LNCaP clone FGC (cell line): ENCODE measurements at places on chromosomes 13 and 19.

DNA sequence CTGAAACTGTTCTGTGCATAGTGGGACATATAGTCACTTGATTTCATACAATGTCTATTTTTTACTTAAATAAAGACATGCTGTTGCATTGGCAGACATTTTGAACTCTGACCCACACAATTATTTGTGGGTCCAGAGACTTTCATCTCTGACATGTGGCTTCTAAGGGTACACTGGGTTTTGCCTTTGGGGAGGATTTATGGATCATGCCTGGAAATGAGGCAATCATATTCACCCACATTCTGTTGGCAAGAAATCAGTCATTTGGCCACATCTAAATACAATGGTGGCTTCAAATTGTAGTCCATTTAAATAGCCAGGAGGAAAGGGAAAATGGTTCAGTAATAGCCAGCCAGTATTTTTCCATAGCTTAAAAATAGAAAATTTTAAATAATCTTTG is 238.3 kb upstream of the KLF12 start:
- no peak for DNase-seq

- DNase-seq = no peak
These were observed 48.3 kb upstream of the URI1 start for GRCh38 chr19:29893606-29894284.

DNA sequence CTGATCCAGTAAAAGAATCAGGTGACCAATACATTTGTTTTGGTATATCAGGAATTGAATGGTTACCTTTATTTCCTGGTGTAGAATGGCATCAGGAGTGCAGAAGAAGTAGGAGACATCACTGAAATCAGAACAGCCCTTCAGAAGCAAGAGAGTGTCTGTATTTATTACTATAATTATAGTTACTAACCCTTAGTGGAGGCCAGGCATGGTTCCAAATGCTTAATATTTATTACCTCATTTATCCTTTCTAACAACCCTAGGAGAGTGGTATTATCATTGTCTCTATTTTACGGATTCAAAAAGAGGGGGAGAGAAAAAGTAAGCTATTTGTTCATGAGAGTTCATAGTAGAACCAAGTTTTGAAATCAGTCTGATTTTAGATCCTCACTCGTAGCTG is 1292.9 kb downstream of the PCDH9 start:
- no peak for DNase-seq

DNA sequence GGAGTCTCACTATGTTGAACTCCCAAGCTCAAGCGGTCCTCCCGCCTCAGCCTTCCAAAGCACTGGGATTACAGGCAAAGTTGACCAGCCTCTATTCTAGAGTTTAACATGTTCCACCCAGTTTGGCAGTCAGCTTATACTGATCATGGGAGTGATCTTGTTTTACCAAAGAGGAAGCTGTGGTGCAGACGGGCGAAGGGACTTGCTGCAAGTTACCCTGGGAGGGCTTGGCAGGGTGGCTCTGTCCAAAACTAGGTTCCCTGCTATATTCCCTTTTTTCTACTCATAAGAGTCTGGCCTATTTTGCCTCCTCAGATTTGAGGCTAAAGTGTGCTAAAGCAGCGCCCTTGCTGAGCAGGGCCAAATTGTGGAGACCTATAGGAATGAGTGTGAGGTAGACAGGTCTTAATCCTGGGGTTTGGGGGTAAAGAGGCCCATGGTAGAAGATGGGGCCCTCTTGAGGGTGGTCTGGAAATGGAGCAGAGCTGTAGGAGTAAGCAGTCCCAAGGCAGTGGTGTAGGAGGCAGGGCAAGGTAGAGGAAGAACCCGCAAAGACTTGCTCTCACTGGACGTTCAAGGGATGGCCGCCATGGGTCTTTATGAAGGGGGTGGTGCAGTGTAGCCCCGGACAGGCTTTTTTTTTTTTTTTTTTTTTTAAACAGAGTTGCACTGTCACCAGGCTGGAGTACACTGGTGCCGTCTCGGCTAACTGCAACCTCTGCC is 3.3 kb downstream of the RPS19 start:
- no peak for DNase-seq

DNA sequence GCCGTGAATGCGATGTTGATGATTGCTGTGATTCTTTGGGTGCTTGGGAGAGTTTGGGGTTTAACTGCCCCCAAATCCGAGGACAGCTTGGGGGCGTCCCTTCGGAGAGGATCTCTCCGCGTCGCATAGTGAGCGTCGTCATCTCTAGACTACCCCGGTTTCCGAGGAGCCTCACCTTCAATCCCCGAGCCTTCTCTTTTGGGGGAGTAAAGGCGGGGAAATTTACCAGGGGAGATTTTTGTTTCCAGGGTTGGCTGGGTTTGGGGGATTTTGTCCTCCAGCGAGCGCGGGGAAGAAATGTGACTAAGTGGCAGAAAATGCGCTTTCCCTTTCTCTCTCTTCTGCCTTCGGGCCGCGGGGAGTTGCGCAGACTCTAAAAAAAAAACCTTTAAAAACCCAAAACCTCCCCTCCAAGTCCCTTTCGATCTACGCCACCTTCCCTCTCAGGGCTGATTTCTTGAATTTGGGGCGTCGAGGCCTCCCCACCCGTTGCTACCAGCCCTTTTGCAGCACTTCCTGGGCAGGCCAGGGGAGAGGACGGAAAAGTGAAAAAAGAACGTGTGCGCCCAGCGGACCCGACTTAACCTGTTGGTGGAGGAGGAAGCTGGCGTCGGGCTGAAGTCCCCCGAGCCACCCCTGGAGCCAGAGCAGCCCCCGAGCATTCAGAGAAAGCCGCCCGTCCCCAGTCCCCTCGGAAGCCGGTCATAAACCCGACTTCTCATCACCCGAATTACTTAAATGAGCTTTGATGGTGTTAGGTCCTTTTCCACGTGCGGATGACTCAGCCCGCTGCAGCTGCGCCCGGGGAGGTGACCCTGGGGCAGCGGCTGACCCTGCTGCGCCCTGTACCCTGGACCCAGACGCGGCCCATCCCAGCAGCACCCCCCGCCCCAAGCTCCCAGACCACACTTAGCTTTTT is 17.7 kb downstream of the NFIX start:
- DNase-seq = no peak

DNA sequence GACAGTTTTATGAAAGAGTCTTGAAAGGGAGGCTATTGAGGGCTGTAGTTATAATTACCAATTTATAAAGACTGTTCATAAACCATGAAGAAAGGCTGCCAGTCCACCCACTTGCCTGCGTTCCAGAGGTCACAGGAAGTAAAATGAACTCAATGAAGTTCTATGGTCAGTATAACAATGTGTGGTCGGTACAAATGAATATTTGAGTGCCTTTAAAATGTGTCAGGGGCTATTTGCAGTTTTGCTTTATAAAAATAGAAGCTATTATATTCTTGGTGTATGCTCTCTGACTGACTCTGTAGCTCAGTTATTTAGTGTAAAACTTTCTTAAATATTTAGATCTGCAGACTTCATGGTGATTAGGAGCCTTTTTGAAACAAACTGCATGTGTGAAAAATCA is 47.0 kb downstream of the ESD start:
- no peak for DNase-seq

DNA sequence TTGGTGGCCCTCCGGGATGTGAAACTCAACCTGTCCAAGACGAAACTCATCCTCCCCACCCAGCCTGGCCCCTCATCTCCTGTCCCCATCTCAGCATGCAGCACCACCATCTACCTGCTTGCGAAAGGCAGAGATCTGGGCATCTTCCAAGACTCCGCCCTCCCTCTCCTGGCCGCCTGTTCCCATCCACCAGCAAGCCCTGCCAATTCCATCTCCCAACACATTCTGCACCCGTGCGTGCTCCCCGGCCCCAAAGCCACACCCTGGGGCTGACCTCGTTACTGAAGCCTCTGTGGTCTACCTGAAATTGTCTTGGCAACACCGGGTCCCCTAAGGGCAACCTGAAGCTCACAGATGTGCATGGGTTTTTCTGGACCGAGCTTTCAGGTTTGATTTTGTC is 13.2 kb upstream of the CAMSAP3 start:
- no peak for DNase-seq

DNA sequence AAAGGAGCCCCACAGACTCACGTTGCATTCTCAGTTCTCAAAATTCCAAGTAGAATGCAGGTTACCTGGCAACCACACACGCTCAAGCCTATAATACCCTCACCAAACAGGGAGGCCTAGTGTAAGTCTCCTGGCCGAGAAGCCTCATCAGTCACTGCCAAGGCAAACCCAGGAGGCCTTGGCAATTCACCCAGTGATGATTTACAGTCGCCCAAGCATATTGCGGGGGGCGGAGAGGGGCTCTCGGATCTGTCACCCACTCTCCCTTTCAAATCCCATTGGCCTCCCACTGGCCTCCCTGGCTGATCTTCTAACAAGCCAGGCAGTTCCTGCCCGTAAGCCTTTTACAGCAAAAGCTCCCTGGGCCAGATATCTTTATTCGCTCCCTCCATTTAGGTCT is 1.1 kb downstream of the AKAP8L start:
- no peak for DNase-seq

GRCh38 chr19:14425696-14426138 is 6.6 kb upstream of the DDX39A start:
- no peak for DNase-seq

GRCh38 chr13:45320876-45321629 is 19.9 kb downstream of the TPT1 start:
- DNase-seq = no peak

GRCh38 chr19:46181388-46181779 is 33.3 kb downstream of the IGFL2 start:
- DNase-seq = no peak

GRCh38 chr13:94073007-94073744 is 406.3 kb downstream of the DCT start:
- DNase-seq = peak; percentile 42

DNA sequence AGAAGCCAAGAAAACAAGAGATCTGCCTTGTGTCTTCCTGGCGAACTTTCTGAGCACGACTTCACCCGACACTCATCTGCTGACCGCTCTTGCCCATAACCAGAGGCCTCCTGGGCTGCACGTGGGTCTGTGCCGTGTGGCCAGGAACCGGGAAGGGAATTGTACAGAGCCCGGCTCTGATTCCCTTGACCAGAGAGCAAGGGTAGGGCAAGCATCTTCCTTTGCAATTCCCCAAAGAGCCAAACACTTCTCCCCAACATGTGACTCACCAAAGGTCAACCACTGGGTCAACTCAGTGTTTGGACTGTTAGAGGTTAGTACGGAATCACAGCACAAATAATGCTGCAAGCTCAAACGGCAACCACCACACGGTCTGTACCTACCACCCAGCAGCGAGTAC is 48.9 kb downstream of the KLF2 start:
- no peak for DNase-seq

GRCh38 chr19:56699552-56699951 is 28.0 kb upstream of the ZNF835 start:
- no peak for DNase-seq

DNA sequence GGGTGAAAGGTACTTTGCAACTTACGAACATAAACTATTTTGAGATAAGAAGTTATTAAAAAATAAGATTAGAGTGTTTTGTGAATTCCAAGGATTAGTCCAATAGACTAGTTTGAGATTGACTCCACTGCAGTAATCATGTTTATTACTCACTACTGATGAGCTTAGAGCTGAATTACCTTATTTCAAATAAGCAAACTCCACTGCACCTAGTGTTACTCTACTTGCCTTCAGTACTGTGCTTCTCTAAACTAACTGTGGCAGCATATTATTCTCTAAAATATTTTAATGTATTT is 111.7 kb downstream of the MIPEP start:
- DNase-seq = no peak

- no peak for DNase-seq
These were observed 37.8 kb downstream of the BRD4 start for GRCh38 chr19:15294561-15294990.

DNA sequence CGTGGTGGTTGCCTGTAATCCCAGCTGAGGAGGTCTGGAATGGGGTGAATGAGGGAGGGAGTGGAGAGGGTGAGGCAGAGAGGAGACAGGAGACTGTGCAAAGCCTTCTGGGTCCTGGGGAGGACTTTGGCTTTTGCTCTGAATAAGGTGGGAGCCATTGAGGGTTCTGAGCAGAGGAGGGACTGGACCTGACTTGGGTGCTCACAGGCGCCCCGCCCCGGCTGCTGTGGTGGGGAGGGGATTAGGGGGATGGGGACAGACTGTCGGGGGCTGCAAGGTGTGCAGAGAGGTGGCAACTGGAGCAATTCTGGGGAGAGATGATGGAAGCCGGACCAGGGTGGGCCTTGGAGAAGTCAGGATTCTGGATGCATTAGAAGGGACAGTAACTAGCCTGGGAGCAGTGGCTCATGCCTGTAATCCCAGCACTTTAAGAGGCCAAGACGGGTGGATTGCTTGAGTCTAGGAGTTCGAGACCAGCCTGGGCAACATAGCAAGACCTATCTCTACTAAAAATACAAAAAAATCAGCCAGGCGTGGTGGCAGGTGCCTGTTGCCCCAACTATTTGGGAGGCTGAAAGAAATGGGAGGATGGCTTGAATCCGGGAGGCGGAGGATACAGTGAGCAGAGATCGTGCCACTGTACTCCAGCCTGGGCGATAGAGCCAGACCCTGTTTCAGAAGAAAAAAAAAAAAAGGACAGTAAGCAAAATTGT is 16.1 kb upstream of the NANOS3 start:
- no peak for DNase-seq

DNA sequence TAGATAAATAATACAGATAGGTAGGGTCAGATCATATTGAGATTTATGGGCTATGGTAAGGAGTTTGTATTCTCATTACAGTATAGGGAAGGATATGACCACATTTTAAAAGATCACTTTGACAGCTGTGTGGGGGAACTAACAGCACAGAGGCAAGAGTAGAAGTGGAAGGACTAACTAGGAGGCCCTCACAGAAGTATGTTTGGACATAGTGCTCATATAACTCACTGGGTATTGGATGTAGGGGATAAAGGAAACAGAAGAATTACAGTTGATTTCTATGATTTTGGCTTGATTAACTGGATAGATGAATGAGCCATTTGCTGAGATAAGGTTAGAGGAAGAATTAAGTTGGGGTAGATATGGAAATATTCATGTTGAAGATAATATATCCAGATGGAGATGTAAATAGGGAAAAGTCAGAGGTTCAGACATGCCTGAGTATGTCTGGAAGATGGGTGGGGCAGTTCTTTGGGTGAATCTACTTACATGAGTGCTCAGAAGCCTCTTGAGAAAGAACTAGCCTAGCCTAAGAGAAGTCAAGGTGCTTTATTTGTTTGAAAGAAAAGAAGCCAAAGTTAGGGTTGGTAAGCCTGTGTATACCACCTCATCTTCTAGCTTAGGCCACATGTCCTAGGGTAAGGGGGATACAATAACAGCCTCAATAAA is 133.4 kb downstream of the NDFIP2 start:
- DNase-seq = no peak

GRCh38 chr13:28001837-28002473 is 13.5 kb upstream of the URAD start:
- DNase-seq = no peak

DNA sequence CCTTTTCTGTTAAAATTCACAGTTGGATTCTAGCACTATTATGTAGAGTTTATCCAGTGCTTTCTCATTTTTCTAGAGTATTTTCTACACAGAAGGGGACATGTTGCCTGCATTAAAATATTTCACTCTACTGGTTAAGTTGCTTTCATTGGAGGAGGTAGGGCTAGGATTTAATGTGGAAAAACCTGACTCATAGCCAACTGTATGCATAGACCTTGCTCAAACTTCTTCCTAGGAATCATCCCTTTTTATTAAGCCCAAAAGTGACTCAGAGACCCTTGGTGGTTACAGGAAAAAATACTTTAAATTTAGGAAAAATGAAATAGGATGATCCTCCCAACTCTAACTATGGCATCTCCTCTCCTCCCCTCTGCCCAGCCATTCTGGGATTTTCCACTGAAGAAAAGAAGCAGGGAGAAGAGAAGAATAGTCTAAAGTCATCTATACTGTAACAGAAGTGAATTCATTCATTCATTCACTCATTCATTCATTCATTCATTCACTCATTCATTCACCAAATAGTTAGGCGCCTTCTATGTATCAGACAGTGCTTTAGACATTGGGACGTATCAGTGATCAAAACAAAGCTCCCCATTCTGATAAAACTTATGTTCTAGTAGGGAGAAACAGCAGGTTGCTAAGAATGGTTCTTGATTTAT is 109.0 kb upstream of the HTR2A start:
- no peak for DNase-seq
